Stimulated activated naive CD8-positive, alpha-beta T cell treated with anti-CD3 and anti-CD28 coated beads, Interleukin-15, amount 100 ng/mL, for 72 hours (primary cell): ENCODE measurements at places on chromosomes 12 and 14.

GRCh38 chr12:16168078-16168477 is 109.4 kb downstream of the SLC15A5 start:
- DNase-seq: no peak

GRCh38 chr14:102902086-102902485 is 20.4 kb upstream of the AMN start:
- DNase-seq: no peak

GRCh38 chr12:107807471-107808150 is 33.1 kb downstream of the ASCL4 start:
- DNase-seq: no peak

- no peak for DNase-seq
Measured at GRCh38 chr14:74038020-74038859, 19.1 kb downstream of the BBOF1 start.

DNA sequence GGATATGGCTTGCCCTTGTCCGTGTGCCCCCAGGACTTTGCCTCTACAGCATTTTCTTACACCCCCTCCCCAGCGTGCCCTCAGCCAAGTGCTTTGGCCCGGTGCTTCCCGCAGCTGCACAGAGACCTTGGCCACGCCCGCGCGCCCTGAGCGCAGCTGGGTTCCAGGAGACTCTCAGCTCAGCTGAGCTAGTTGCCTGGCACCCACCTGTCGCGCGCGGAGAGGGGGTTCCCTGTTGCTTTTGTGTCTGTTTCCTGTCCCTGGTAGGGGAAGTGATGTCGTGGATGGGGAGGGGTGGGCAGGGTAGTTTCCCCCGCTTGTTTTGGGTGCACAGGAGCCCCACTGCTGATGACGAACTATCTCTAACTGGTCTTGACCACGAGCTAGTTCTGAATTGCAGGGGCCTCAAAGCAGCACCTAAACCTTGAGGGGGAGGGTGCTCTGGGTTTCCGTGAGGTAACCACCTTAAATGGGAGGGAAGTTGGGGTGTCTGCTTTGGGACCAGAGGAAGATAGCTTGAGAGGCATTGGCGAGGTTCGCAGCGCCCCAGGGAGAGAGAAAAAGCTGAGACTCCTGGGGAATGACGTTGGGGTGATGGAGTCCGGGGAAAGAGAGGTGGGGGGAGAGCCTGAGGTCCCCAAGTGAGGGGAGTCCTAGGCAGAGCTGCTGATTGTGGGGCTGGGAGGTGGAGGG is 1.5 kb downstream of the DIO3 start:
- peak; percentile 21 for DNase-seq

DNA sequence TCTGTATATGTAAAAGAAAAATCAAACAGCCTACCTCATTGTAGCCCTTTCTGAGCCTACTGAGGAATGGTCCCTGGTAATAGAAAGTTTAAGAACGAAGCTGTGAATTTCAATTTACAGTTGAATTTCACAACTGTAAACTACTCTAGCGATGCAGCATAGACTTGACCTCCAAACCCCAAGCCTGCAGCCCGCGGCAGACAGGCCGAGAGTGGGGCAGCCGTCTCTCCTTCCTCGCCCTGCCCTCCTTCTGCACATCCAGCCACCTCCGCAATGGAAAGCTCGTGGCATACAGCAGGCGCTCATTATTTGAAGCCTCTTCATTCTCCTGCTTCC is 15.3 kb downstream of the RNASE2 start:
- DNase-seq: no peak

DNA sequence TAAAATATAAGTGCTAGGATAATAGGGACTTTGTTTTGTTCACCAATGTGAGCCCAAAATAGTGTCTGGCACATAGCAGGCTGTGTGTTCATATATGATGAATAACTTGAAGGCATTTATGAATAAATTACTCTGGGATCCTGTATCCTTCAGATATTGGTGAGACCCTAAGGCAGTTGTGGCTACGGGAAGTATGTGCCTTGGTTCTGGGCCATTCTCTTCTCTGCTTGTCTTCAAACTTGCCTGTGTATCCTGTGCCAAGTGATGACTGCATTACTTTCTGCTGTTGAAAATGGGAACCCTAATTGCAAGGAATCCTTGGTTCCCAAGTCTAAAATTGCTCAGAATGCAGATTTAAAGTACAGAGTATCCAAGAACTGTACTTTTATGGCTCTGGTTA is 67.6 kb upstream of the KTN1 start:
- DNase-seq: no peak

DNA sequence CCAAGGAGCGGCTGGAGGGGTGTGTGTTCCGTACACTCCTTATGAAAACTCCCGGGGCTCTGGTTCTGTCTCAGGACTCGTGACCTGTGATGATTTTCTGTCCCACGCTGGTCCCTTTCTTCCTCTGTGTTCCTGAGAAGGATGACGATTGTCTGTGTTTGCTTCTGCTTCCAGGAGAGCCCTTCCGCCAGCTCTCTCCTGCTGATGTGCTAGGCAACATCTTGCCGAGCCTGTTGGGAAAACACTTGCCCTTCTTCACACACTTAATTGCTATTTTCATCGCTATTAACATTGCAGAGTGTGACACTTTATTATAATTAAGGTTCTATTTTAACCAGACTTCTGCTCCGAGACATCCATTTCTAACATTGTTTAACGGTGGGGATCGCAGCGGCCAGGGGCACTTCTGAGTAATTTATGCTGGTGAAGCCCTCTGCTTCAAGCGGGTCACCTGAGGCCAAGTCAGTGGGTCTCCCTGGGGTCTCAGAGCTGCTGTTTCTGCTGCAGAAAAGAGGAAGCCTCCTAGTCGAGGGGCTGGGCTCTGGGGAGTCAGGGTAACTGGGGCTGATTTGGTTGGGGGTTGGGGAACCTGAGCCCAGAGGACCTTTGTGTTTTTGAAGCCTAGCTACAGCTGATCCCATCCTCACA is 88.6 kb downstream of the PRMT8 start:
- no peak for DNase-seq

GRCh38 chr14:73770977-73771847 is 57.0 kb upstream of the PNMA1 start:
- no peak for DNase-seq

DNA sequence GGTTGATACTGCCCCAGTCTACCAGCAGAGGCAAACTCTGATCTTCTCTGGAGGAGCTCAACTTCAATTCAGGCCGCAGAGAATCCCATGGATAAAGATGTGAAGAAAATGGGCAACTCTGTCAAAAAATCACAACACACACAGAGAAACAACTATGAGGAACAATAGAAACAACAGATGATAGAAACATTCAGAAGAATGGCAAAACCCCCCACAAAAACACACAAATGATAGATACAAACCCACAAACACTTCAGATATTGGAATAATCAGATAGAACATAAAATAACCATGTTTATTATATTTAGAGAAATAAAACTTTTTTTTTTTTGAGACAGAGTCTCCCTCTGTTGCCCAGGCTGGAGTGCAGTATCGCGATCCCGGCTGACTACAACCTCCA is 20.0 kb upstream of the HVCN1 start:
- DNase-seq: no peak

- DNase-seq: no peak
Measured at GRCh38 chr12:31726575-31726974, 2.2 kb downstream of the AMN1 start.

- DNase-seq: no peak
Measured at GRCh38 chr12:71601546-71601945, 62.1 kb downstream of the ZFC3H1 start.

GRCh38 chr14:87133073-87133801 is 859.7 kb downstream of the GALC start:
- DNase-seq: no peak

DNA sequence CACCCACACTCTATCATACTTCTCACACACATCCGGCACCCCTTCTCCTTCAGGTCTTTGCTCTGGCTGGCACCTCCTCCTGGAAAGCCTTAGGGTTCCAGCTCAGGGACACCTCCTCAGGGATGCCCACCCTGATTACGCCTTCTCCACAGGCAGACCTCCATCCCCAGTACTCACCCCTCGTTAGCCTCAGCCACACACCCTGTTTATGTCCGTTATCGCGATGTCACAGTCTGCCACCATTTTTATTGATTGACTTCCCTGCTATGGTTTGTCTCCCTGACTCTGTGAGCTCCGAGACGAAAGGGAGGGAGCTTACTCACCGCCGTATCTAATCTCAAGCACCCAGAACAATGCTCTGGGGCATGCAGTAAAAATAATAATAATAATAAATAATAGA is 191.7 kb upstream of the LHX5 start:
- DNase-seq: no peak

DNA sequence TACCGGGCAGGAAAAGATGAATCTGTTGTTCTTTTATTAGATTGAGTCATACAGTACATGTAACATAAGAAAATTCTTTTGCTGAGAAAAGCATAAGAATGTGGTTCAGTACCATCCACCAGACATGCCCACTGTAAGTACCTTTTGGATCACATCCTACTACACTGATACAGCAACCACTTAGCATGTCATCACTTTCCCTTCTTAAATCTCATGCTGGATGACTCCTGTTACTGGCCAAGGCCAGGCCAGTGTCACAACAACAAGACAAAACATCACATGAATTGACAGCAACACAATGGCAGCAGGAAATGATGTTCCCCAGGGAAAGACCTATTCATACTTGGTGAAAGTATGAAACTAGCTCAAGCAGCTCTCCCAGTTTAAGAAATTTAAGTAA is 46.4 kb downstream of the STXBP6 start:
- DNase-seq: no peak

GRCh38 chr12:71846322-71846940 is 6.9 kb downstream of the TBC1D15 start:
- no peak for DNase-seq

DNA sequence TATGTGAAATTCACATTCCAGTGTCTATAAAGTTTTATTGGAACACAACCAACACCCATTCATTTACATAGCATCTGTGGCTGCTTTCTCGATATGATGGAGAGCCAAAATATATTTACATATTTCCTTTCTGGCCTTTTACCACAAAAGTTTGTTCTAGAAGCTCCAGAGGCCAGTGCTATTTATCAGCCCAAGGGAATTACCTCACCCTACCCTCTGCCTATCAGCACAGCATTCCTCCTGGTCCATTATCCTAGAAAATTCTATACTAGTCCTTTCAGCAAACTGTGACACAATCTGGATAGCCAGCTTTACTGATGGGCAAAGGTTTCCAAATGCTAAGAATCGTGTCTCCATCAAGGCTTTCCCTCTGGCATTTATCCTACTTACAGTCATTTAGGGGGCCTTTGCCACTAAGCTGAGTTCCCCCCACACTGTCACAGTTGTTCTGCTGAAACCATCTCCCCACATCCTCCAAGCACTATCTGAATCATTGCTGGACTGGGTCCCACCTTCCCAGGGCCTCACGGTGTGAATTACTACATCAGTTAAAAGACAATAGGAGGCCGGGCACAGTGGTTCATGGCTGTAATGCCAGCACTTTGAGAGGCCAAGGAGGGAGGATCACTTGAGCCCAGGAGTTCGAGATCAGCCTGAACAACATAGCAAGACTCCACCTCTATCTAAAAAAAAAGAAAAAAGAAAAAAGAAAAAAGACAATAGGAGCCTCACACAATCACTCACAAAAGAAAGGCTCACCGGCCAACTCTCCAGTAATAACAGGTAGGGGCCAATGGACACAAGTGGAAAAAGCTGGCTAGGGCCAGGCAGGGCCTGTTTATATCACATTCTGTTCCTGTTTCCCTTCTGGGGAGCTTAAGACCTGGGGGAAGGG is 12.1 kb downstream of the SYNE3 start:
- DNase-seq: peak; percentile 64

DNA sequence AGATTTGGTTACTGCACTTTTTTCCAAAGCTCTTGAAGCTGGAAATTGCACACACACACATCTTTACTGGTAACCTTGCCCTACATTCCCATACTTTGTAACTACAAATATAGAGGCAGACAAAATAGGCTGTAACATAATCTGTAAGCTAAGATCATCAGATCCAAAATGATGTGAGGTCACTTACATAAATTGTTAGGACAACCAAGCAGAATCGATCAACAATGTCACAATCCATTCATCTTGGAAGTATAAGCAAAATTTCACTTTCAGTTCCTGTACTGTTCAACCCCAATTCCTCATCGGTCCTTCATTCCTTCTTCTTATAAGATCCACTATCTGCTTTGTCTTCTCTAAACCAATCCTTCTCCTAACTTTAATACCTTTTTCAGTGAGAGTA is 72.6 kb downstream of the EPS8 start:
- DNase-seq: no peak

- DNase-seq: peak; percentile 60
Measured at GRCh38 chr14:65462411-65462810, 49.9 kb downstream of the FUT8 start.

DNA sequence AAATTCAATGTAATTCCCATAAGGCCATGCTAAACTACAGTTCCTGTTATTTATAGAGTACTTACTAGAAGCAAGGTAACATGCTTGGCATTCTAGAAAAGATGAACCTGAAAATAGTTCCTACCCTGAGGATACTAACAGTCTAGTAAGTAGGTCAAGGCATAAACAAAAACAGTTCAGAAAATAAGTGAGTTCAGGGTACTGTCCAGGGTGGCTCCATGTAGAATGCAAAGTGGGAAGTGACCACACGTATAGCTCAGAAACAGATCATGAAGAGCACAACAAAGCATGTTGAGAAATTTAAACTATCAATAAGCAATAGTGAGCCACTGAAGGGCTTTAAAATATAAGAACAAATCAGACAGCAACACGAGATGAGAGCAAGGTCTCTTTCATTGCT is 2.3 kb downstream of the TMED10 start:
- DNase-seq: no peak

DNA sequence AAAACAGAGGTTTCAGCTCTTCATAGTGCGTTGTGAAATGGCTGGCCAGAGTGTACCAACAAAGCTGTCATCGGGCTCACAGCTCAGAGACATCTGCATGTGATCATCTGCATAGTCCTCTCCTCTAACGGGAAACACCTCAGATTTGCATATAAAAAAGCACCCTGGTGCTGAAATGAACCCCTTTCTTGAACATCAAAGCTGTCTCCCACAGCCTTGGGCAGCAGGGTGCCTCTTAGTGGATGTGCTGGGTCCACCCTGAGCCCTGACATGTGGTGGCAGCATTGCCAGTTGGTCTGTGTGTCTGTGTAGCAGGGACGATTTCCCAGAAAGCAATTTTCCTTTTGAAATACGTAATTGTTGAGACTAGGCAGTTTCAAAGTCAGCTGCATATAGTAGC is 14.3 kb upstream of the PAPLN start:
- no peak for DNase-seq

DNA sequence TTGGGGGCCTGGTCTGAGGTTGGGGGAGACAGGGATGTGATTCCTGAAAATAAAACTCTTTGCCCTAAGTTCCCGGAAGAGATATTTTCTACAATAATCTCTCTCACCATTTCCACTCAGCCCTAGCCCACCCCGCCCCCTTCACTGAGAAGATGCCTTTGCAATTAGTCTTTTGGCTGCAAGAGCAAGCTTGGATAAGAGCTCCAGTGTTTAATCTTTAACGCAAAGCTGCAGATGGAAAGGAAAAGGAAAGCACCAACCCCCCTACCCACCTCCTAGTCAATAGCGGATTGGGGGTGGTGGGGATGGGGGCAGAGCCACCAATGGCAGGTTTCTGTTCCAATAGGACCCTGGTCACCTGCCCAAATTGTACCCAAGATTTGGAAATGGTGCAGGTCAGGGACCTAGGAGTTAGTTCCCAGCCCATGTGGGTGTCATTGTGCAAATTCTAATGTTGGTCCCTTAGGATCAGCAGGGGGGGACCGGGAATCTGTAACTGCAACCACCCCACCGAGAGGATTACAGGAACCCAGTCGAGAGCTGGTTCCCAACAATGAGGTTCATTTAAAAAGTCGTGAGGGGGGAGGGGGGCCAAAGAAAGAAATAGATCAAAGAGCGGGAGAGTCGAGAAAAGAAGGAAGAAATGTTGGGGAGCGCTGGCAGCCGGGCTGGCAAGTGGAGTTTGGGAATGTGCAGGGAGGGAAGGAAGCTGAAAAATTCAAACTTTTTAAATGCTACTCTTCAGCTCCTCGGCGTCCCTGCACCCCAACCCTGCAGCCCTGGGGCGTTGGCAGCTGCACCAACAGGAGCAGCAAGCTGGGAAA is 1.6 kb downstream of the ZFP36L1 start:
- DNase-seq: peak; percentile 26
